Smooth muscle cell of the pulmonary artery (primary cell): ENCODE measurements at places on chromosomes 12 and 14. TPM values are rescaled to one million over a fixed set of nuclear protein-coding genes. Genes with fewer than 3 reads are reported as not detected.

EPS8 gene
- total RNA-seq, result 117 and 237 TPM in 2 replicates

MAP3K9 gene
- total RNA-seq, result under 0.01 and 0.07 TPM in 2 replicates

CMA1 gene
- not detected in 2 replicates for total RNA-seq

ABCC9 gene
- total RNA-seq, result 22.9 and 46.0 TPM in 2 replicates

ATL1 gene
- 4.0 and 6.0 TPM in 2 replicates for total RNA-seq

SERPINA10 gene
- not detected in 2 replicates for total RNA-seq

DNAJC22 gene
- total RNA-seq, result 0.20 and 2.1 TPM in 2 replicates

LRRC43 gene
- 0.83 and 1.2 TPM in 2 replicates for total RNA-seq

SNRNP35 gene
- 12.2 and 16.6 TPM in 2 replicates for total RNA-seq

TPPP2 gene
- not detected in 2 replicates for total RNA-seq

FAM186B gene
- total RNA-seq, result 0.20 and 0.40 TPM in 2 replicates

SERPINA5 gene
- 0.03 and 0.33 TPM in 2 replicates for total RNA-seq

AQP5 gene
- 0.23 and 0.52 TPM in 2 replicates for total RNA-seq

ST8SIA1 gene
- 2.2 and 2.6 TPM in 2 replicates for total RNA-seq

RTL1 gene
- not detected in 2 replicates for total RNA-seq

COL2A1 gene
- total RNA-seq, result not detected in 2 replicates

ACVRL1 gene
- total RNA-seq, result 6.2 and 31.9 TPM in 2 replicates

TMEM52B gene
- total RNA-seq, result 0.07 TPM in 1 of 2 replicates, not detected in the other

AMN gene
- 0.07 and 0.13 TPM in 2 replicates for total RNA-seq

CIT gene
- total RNA-seq, result 7.0 and 12.3 TPM in 2 replicates

UBR7 gene
- total RNA-seq, result 20.6 and 23.8 TPM in 2 replicates

C1R gene
- total RNA-seq, result 340 and 347 TPM in 2 replicates

CARMIL3 gene
- total RNA-seq, result 0.17 TPM in 1 of 2 replicates, not detected in the other

CCDC175 gene
- not detected in 2 replicates for total RNA-seq

ADAM21 gene
- total RNA-seq, result 0.86 and 1.4 TPM in 2 replicates

SYCP3 gene
- 0.07 and 0.33 TPM in 2 replicates for total RNA-seq

ARHGAP5 gene
- 89.1 and 98.5 TPM in 2 replicates for total RNA-seq

TAS2R31 gene
- total RNA-seq, result 3.7 and 6.7 TPM in 2 replicates

LRIG3 gene
- 24.5 and 29.3 TPM in 2 replicates for total RNA-seq

HECTD1 gene
- 254 and 289 TPM in 2 replicates for total RNA-seq

TAS2R42 gene
- total RNA-seq, result not detected in 2 replicates

GSKIP gene
- 18.4 and 22.0 TPM in 2 replicates for total RNA-seq

INHBC gene
- total RNA-seq, result not detected in 2 replicates

MIPOL1 gene
- 10.2 and 16.3 TPM in 2 replicates for total RNA-seq

LHX5 gene
- not detected in 2 replicates for total RNA-seq

SLC6A13 gene
- total RNA-seq, result 0.30 TPM in 1 of 2 replicates, not detected in the other

RNASE4 gene
- 58.3 and 59.6 TPM in 2 replicates for total RNA-seq

STK38L gene
- total RNA-seq, result 38.0 and 48.4 TPM in 2 replicates

SYNJ2BP gene
- 20.6 and 29.1 TPM in 2 replicates for total RNA-seq

SMIM41 gene
- total RNA-seq, result 0.07 and 0.10 TPM in 2 replicates

CFAP54 gene
- 1.8 and 2.6 TPM in 2 replicates for total RNA-seq

PELI2 gene
- total RNA-seq, result 7.6 and 12.8 TPM in 2 replicates

RASSF9 gene
- total RNA-seq, result 1.5 and 3.9 TPM in 2 replicates

CTSG gene
- total RNA-seq, result not detected in 2 replicates

ALG10 gene
- total RNA-seq, result 7.1 and 9.2 TPM in 2 replicates

IL31 gene
- not detected in 2 replicates for total RNA-seq

SAMD15 gene
- total RNA-seq, result 1.4 and 1.7 TPM in 2 replicates

CPNE6 gene
- not detected in 2 replicates for total RNA-seq

KRT6C gene
- 0.07 TPM in 1 of 2 replicates, not detected in the other for total RNA-seq

PLEKHG7 gene
- not detected in 2 replicates for total RNA-seq

RNF31 gene
- 26.7 and 35.1 TPM in 2 replicates for total RNA-seq

CD4 gene
- total RNA-seq, result 0.26 and 13.2 TPM in 2 replicates
